Fibroblast of skin of left biceps (primary cell): ENCODE measurements at places on chromosomes 7 and 10.

- peak; percentile 68 for DNase-seq
These were observed at the start of gene HOXA4 for GRCh38 chr7:27130540-27131389. TSS of gene HOXA4 (minus strand) at chr7:27130757. CDS start at chr7:27130733, 24 bp downstream.

GRCh38 chr10:306675-307185 is 171.5 kb downstream of the ZMYND11 start:
- no peak for DNase-seq

DNA sequence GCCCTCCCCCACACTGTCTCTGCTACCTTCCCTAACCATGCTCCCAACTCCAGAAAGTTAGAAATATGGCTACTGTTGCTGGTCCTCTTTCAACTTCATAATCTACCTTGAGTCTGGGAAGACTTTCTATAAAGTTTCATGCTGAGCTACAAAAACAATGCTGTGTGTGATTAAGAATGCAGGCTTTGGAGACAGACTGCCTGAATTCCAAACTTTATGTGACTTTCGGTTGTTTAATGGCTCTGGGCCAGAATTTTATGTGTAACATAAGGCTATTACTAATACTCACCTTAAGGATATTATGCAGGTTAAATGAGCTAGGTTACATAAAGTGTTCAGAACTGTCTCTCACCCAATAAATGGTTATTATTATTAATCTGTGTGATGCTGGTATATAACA is 19.1 kb downstream of the BET1 start:
- DNase-seq, result no peak

GRCh38 chr10:32979041-32979440 is 21.0 kb upstream of the ITGB1 start:
- peak; percentile 64 for DNase-seq

- no peak for DNase-seq
These were observed 69.7 kb upstream of the AQP1 start for GRCh38 chr7:30841801-30842541.

DNA sequence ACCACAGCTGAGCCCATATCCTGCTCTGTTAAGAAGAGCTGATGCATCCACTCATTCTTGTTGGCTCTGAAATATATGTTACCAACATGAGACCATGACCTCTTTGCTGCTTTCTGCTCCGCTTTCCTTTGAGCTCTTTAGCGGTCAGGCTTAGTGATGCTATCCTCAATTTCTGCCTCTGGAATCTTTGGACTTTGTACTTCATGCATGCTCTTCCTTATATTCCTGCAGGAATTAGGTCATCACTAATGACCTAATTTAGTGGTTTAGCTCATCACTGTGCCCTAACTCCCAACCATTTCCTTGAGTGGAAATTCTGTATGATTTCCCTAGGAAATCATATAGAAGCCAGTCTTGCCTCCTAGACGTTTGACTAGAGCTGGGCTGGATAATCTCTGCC is 119.5 kb downstream of the AOAH start:
- no peak for DNase-seq

DNA sequence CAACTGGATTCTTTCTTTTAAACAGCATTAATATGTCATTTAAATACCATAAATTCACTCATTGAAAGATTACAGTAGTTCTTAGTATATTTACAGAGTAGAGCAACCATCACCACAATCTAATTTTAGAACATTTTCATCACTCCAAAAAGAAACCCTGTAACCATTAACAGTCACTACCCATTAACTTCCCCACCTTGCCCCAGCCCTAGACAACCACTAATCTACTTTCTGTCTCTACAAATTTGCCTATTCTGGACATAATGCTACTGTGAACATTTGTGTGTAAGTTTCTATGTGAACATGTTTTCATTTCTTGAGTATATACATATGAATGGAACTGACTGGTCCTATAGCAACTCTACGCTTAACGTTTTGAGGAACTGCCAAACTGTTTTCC is 42.4 kb downstream of the P4HA1 start:
- DNase-seq, result no peak

- DNase-seq, result no peak
These were observed 122.8 kb downstream of the MAPK8 start for GRCh38 chr10:48429309-48429708.

DNA sequence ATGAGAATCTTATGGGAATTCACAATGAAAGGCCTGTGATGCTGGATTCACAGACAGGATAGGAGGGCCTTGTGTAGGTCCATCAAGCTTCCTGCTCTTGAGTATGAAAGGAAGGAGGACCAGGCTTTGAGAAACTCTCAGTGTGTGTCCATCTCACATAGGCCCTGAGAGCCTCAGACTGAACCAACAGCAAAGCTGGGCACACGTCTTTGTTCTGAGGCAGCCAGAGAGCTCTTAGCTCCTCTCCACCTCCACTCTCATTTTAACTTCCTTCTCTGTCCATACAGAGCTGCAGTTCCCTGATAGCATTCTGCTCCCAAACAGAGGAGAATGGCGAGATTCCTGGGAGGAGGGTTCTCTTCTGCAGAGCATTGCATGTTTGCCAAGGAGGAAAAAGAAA is 515.6 kb downstream of the CALN1 start:
- no peak for DNase-seq

- DNase-seq, result no peak
These were observed 85.2 kb upstream of the SEMA3C start for GRCh38 chr7:81004098-81004497.

DNA sequence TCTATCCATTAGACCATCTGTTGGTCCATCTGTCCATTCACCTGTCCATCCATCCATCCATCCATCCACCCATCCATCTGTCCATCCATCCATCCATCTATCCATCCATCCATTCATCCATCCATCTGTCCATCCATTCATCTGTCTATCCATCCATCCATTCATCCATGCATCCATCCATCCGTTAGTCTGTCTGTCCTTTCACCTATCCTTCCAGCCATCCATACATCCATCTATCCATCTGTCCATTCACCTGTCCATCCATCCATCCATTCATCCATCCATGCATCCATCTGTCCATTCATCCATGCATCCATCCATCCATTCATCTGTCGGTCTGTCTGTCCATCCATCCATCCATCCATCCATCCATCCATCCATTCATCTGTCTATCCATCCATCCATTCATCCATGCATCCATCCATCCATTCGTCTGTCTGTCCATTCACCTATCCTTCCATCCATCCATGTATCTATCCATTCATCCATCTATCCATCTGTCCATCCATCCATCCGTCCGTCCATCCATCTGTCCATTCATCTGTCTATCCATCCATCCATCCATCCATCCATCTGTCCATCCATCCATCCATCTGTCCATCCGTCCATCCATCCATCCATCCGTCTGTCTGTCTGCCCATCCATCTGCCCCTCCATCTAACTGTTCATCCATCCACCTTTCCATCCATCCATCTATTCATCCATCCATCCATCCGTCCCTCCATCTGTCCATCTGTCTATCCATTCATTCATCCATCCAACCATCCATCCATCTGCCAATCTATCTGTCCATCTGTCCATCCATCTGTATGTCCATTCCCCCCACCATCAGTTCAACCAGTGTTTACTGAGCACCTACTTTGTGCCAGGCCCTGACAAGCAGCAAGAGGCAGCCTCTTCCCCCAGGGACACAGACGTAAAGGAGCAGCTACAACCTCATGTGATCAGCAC is 4.8 kb upstream of the LFNG start:
- no peak for DNase-seq

DNA sequence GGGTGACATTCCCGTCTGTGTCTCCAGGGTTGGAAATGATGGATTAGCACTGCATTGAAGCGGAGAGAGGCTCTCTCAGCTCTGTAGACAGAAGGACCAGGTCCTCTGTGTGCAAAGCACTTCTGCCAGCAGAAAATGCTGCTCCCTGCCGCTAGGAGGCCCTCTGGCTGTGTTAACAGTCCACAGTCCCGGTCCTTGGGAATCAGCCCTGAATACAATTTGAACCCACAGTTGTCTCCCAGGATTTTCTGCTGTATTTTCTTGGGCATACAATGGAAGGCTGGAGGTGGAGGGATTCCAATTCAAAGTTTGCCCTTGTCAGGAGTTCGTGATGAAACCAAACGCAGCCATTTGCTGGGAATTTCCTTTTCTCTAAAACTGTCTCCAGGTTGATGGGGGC is 205.2 kb downstream of the GLRX3 start:
- DNase-seq, result no peak

GRCh38 chr10:11661441-11661840 is 50.0 kb upstream of the USP6NL start:
- DNase-seq, result no peak

DNA sequence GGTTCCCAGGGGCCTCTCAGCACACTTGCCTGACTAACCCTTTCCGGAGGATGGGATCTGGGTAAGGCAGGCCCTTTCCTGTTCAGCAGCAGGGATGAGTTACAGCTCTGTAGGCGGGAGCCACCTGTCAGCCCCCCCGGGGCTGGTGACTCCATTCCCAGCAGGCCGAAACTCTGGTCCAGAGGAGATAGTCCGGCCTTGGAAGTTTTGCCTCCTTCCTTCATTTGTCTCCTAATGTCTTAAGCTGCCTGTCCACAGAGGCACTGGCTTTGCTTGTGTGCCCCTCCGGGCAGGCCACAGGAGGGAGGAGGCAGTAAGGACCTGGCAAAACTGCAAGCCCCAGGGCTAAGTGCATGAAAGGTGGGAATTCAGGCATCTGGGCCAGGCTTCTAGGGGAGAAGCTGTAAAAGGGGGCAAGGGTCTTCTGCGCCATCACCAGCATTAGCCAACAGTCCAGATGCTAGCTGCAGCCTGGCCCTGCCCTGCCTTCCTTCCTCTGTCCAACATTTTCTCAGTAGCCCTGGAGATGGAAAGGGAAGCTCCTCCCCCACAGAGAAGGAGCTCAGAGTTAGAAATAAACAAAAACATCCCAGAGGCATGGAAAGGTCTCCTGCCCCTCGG is 1.2 kb downstream of the ADIRF start:
- DNase-seq, result no peak

- no peak for DNase-seq
These were observed 131.8 kb upstream of the CTTNBP2 start for GRCh38 chr7:118005026-118005425.

DNA sequence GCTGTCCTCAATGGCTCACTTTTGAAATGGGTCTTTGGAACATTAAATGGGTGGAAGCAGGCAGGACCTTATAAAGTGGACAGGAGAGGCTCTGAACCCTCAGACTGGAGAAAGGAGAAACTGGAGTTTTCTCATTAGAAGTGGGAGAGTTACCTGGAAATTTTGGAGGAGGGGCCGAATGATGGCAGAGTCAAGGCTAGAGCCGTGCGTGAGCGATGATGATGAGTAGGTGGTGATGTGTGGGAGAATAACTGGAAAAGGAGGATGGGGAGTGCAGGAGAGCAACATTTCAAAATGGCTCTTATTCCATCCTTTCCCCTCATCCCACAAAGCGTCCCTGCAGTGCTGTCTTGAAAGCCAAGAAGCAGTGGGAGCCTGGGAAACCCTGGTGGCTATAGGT is 274.0 kb downstream of the LRMDA start:
- no peak for DNase-seq

- DNase-seq, result no peak
These were observed 116.8 kb downstream of the ETV1 start for GRCh38 chr7:13872709-13873108.

DNA sequence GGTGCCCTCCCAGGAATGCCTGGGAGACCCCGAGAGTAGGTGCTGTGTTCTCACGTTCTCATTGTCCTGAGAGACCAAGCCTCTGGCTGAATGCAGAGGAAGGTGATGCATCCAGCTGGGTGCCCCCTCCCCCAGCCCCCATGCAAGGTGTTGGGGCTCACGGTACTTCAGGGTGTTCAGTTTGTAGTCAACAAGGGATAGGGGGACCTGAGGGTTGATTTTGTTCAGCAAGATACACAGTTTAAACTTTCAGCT is 60.4 kb upstream of the DUSP5 start:
- DNase-seq, result no peak

GRCh38 chr7:95772298-95772770 is at the start of gene DYNC1I1:
TSS of gene DYNC1I1 (plus strand) at chr7:95772554. CDS start at chr7:95804730, 32,176 bp downstream.
- DNase-seq, result no peak

GRCh38 chr7:85702348-85702747 is 515.5 kb upstream of the SEMA3D start:
- DNase-seq, result no peak

DNA sequence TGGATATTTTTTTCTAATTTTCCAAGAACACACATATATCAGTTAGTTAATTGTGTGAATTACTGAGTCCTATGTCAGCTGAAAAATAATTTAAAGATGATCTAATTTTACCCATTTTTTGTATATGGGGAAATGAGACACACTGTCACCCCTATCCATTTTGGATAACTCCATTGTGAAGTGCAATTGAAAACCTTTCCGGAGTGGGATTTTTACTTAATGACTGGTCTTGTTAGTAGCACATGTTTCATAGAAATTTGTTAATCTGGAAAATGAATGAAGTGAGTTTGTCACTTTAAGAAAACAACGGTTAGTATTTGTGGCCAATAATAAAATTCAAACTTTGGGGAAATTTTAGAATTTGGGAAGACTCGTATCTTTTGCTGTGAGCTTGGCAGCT is 2.0 kb downstream of the GARS1 start:
- DNase-seq, result no peak

DNA sequence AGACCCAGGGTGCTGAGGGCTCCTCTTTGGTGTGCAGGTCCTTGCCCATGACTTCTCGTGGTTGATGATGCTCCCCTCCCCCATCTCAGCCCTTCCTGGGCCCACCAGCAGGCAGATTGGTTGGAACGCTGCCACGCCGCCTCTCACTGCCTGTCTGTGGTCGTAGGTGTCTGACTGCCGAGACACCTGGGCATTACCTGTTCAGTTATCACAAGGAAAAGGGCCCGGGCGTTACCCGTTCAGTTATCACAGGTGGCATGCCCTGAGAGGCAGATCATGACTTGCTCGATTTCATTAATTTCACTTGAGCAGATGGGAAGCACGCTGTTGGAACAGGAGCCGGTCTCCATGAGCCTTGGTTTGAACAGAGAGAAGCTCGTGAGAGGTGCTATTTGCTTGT is 42.5 kb downstream of the TACR2 start:
- no peak for DNase-seq

GRCh38 chr7:85239109-85239508 is 52.3 kb upstream of the SEMA3D start:
- DNase-seq, result no peak

GRCh38 chr7:142805350-142806021 is 34.7 kb downstream of the PRSS2 start:
- no peak for DNase-seq

DNA sequence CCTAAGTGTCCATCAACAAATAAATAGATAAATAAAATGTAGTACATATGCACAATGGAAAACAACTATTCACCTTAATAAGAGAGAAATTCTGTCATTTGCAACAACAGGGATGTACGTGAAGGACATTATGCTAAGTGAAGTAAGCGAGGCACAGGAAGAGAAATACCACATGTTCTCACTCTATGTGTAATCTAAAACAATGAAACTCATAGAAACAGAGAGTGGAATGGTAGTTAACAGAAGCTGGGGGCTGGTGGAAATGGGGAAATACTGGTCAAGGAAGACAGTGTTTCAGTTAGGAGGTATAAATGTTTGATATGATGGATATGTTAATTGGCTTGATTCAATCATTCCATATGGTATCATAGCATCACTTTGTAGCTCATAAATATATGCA is 43.1 kb downstream of the ARL4A start:
- no peak for DNase-seq
